ENCODE measurements at places on chromosomes 5 and 9. TPM values are rescaled to one million over a fixed set of nuclear protein-coding genes. Genes with fewer than 3 reads are reported as not detected.

The TNFSF15 gene
- total RNA-seq: 0.23 TPM

The PCDHAC2 gene
- total RNA-seq: not detected

The C5orf58 gene
- not detected for total RNA-seq

The ZNF483 gene
- 1.4 TPM for total RNA-seq

The RETREG1 gene
- total RNA-seq: 36.7 TPM

The OTP gene
- total RNA-seq: not detected

- no peaks in the 10 kb centered on the region for H3K36me3 ChIP-seq
- no peak overlapping the region for H3K27ac ChIP-seq
- no peaks in the 10 kb centered on the region for H3K4me1 ChIP-seq
- no peak for DNase-seq
- no peaks in the 10 kb centered on the region for H3K27me3 ChIP-seq
- H3K4me3 ChIP-seq: no peak overlapping the region
These were observed 934.4 kb downstream of the MAT2B start for GRCh38 chr5:164439799-164440198.

- H3K36me3 ChIP-seq: no peaks in the 10 kb centered on the region
- H3K27me3 ChIP-seq: no peaks in the 10 kb centered on the region
- peak overlapping the region; percentile 86 for H3K27ac ChIP-seq
- peaks cover 78% of the 10 kb centered on the region for H3K4me1 ChIP-seq
- no peak overlapping the region for H3K4me3 ChIP-seq
These were observed 41.5 kb downstream of the SH3PXD2B start for GRCh38 chr5:172412724-172413286.

DNA sequence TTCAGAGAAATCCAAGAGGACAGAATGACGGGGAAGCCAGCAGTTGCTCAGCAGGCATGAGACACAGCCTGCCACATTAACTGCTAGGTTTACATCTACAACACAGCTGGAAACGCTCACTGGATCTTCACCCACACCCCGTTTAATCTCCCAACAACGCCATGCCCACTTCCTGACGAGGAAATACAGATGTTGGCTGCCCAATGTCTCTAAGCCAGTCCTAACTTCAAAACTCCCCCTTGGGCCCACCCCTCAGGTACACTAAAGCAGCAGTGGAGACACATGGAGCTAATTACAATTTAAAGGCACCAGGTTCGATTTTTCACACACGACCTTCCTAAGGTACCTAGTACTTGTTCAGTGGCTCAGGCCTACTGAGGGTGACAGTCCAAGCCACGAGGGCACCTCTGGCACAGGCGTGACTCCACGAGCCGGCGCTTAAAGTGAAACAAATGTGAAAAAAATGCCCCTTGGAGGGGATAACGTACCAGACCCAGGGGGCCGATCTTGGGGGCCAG lies 904 bp downstream of the RPL12 start:
- no peak for DNase-seq
- H3K4me3 ChIP-seq: peak overlapping the region; percentile 94
- H3K36me3 ChIP-seq: peaks cover 59% of the 10 kb centered on the region

- no peaks in the 10 kb centered on the region for H3K4me1 ChIP-seq
- H3K4me3 ChIP-seq: no peak overlapping the region
- no peaks in the 10 kb centered on the region for H3K27me3 ChIP-seq
- no peak overlapping the region for H3K27ac ChIP-seq
These were observed 16.1 kb upstream of the CMBL start for GRCh38 chr5:10323588-10324488.

GRCh38 chr9:16816011-16816410 lies 54.5 kb downstream of the BNC2 start:
- no peak for DNase-seq
- H3K4me1 ChIP-seq: no peaks in the 10 kb centered on the region
- no peaks in the 10 kb centered on the region for H3K27me3 ChIP-seq
- no peak overlapping the region for H3K4me3 ChIP-seq
- H3K27ac ChIP-seq: no peak overlapping the region

GRCh38 chr5:17761326-17761725 lies 127.1 kb downstream of the TAF11L14 start:
- no peaks in the 10 kb centered on the region for H3K36me3 ChIP-seq
- no peak overlapping the region for H3K27ac ChIP-seq
- H3K27me3 ChIP-seq: no peaks in the 10 kb centered on the region
- no peak for DNase-seq

DNA sequence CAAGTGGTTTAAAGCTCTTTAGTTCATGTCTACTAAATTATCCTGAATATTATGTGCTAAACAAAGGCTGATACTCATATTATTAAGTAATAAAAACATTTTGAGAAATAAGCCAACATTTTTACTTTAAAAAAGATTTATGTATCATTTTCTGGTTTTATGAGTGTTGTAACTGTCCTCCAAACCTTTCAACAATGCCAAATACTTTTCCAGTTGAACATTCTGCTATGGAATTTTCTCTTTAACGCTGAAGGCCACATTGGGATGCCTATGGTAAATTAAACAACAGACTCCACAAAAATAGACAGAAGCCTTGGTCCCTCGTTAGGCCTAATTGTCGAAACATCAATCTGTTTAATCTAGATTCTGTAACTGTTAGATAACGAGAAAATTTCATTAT lies 131.3 kb downstream of the GLIS3 start:
- H3K36me3 ChIP-seq: no peaks in the 10 kb centered on the region
- H3K4me1 ChIP-seq: no peaks in the 10 kb centered on the region
- no peak for DNase-seq
- no peak overlapping the region for H3K4me3 ChIP-seq
- H3K27ac ChIP-seq: no peak overlapping the region

DNA sequence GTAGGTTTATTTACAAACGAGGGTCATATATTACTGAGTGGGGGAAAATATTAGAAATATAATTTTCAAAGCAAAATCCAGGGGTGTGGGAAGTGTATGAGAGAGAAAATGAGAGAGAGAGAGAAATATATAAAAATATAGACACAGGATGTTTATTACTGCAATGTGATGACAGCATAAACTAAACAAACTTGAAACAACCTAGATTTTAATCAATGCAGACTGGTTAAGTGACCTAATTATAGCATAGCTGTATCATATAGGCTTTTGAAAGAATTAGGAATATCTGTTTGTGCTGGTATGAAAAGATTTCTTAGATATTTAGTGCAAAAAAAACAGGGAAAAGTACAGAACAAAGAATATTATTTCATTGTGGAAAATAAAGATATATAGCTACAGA lies 280.5 kb downstream of the ACTL7B start:
- no peak overlapping the region for H3K27ac ChIP-seq
- no peak overlapping the region for H3K4me3 ChIP-seq
- H3K27me3 ChIP-seq: no peaks in the 10 kb centered on the region
- no peak for DNase-seq

GRCh38 chr9:36268007-36268427 lies 9.8 kb upstream of the GNE start:
- no peaks in the 10 kb centered on the region for H3K4me1 ChIP-seq
- H3K4me3 ChIP-seq: no peak overlapping the region
- no peak for DNase-seq
- H3K27ac ChIP-seq: no peak overlapping the region
- H3K27me3 ChIP-seq: no peaks in the 10 kb centered on the region

DNA sequence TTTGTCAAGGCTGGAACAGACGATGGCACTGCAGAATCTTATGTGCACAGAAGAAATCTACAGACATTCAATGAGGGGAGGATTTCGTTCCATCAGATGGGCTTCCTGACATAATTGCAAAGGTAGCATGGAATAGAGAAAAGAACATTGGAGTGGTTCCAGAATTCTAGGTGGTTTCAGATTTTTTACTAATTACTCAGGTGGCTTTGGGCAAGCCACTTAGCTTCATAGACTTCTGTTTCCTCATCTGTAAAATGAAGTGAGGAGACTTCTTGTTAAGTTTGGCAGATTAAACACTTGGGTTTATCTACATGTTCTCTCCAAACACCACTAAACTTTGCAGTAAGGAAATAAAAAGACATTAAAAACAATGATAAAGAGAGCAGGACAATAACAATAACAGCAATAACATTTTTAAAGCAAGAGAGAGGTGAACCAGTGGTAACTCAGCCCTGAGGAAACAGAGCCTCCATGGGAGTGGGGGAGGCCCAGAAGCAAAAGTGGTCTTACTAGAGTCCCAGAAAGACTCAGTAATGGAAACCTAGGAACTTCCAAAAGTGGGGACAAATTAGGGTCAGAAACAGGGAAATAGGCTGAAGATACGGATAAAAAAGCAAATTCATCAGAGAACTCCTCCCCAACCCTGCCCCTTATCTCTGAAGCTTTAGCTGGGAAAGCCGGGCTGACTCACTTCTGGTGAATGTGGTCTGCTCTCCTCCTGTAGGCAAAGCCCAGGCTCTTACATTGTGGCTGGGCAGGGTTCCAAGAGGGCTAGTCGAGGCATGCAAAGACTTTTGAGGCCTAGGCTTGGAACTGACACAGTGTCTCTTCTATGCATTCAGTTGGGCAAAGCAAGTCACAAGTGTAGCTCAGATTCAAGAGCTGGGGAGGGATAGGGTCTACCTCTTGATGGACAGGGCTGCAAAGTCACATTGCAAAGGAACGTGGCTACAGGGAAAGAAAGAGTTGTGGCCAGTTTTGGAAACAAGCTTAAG lies 11.8 kb upstream of the ACTBL2 start:
- H3K4me3 ChIP-seq: no peak overlapping the region
- H3K27ac ChIP-seq: peak overlapping the region; percentile 42
- peak; percentile 73 for DNase-seq
- H3K36me3 ChIP-seq: no peaks in the 10 kb centered on the region

- H3K4me3 ChIP-seq: no peak overlapping the region
- no peaks in the 10 kb centered on the region for H3K36me3 ChIP-seq
- no peaks in the 10 kb centered on the region for H3K27me3 ChIP-seq
- no peaks in the 10 kb centered on the region for H3K4me1 ChIP-seq
- no peak for DNase-seq
- H3K27ac ChIP-seq: no peak overlapping the region
These were observed 77.7 kb downstream of the MEF2C start for GRCh38 chr5:88805151-88805784.

DNA sequence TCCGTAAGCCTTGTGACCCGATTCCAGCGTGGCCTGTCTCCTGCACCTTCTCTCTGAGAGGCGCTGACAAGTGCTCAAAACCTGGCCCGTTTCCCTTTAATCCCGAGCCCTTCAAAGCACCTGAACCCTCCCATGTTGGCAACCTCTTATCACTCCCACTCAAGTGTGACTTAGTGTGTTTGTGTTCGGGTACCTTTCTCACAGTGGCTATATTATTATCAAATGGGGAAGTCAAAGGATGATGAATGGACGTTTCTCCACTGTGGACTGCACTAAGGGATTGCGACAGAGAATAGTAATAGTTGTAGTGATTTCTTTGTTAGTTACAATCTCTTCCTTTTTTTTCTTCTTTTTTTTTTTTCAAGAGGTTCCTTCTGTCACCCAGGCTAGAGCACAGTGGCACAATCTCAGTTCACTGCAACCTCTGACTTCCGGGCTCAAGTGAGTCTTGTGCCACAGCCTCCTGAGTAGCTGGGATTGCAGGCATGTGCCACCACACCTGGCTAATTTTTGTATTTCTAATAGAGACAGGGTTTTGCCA lies 65.4 kb upstream of the TNFSF8 start:
- no peak overlapping the region for H3K27ac ChIP-seq
- H3K27me3 ChIP-seq: no peaks in the 10 kb centered on the region

DNA sequence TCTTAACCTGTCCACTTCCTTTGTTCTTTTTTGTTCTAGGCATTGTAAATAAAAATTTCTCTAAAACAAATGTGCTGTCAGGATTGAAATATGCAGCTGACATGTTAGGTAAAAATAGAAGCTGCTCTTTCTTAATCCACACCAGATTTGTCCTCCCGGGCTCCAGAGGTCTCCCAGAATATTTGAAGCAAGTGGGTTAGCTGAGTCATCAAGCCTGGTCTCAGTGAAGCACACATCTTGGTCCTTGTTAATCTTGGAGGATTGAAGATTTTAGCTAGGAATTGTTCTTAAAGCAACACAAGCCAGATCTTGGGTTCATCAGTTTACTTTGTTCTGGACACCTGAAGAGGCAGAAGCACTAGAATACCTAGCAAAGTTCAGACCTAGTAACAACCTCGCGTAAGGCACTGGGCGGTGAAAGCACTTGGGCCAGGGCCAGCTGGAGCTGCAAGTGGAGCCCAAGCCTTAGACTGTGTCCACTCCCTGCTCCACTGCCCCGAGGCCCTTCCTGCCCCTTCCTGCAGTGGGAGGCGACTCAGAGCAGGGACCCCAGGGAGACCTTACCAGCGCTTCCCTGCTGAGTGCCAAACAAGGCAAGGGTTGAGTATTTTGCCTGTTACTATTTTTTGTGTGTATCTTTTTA lies 36.5 kb downstream of the HABP4 start:
- H3K4me1 ChIP-seq: peaks cover 20% of the 10 kb centered on the region
- H3K4me3 ChIP-seq: no peak overlapping the region
- no peak for DNase-seq
- H3K27ac ChIP-seq: peak overlapping the region; percentile 78

DNA sequence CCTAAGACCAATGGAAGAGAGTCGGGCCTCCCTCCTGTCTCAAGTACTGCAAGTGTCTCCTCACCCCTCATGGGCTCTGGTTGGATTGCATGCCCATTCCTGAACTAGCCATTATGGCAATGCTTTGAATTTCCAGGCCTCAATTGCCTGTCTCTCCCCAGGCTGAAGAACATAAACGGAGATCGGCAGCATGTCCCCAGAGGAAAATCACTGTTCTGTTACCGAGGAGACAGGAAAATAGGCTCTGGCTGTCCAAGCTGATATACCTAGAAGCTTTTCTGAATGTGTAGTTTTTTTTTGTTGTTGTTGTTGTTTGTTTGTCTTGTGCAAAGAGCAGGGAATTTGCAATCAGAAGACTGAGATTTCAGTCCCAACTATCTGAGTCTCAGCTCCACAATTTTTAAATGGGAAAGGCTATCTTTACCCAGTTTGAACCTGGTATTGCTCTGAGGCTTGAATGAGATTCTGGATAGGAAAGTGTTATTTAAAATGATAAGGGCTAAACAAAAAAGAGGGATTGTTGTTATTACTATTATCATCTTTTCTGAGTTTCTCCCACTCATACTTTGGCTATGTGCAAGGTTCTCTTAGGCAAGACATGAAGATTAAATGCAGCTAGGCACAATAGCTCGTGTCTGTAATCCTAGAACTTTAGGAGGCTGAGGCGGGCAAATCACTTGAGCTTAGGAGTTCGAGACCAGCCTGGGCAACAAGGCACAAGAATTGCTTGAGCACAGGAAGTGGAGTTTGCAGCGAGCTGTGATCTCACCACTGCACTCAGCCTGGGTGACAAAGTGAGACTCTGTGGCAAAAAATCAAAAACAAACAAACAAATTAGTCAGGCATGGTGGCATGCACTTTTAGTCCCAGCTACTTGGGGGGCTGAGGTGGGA lies 77.2 kb upstream of the KLF9 start:
- no peaks in the 10 kb centered on the region for H3K36me3 ChIP-seq
- H3K4me1 ChIP-seq: peaks cover 44% of the 10 kb centered on the region
- H3K27ac ChIP-seq: no peak overlapping the region
- H3K27me3 ChIP-seq: no peaks in the 10 kb centered on the region
- no peak for DNase-seq

GRCh38 chr9:441126-441525 lies 226.5 kb downstream of the DOCK8 start:
- peaks cover 34% of the 10 kb centered on the region for H3K36me3 ChIP-seq
- H3K4me1 ChIP-seq: peaks cover 8% of the 10 kb centered on the region
- no peak for DNase-seq
- no peak overlapping the region for H3K4me3 ChIP-seq

Measured in suprapubic skin (tissue), 4 donors.